Germinal center (tissue), 1 donor: ENCODE measurements at places on chromosomes 12 and 14.

DNA sequence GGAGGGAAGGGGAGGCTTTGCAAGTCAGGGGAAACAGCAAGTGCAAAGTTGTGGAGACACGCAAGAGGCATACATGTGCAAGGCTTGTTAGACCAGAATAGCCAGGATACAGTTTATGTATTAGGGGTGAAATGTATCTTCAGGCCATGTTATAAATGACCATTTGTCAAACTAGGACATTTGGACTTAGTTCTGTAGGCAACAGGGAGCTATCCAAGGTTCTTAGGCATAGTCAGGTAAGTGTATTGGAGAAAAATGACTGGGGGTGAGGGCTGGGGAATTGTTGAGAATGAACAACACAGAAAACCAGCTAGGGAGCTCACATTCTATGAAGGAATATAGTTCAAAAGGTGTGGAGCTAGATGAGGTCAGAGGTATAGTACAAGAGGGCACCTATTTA is 42.5 kb downstream of the TPH2 start:
- DNase-seq = no peak

DNA sequence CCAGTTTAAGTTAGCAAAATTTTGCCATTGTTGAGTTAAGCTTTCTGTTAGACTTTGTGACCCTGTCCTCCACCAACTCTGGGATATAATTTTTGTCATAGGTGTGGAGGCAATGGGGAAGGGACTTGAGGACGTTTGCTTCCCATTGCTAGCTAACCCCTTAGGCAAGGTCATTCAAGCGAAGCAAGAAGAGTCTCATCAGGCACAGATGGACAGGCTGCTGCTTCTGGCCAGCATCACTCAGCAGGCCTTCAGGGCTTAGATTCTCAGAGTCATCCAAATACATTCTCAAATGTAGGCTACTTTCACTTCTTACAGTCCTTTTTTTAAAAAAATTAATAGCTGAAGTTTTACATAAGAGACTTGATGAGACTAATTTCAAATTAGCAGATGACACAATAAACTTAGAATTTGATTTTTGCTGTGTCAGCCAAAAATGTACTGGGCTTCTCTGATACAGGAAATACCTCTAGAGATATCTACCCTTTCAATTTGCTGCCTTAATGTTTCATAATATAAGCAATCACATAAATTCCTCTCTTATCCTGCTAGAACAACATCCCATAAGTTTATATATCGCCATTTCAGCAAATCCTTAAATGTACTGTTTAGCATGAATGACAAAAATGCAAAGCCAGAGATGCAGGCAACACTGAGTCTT is 875.2 kb downstream of the FLRT2 start:
- no peak for DNase-seq

GRCh38 chr12:26346736-26347135 is 151.4 kb downstream of the SSPN start:
- DNase-seq = no peak

GRCh38 chr12:83826112-83826511 is 1086.5 kb downstream of the SLC6A15 start:
- DNase-seq = peak; percentile 5

DNA sequence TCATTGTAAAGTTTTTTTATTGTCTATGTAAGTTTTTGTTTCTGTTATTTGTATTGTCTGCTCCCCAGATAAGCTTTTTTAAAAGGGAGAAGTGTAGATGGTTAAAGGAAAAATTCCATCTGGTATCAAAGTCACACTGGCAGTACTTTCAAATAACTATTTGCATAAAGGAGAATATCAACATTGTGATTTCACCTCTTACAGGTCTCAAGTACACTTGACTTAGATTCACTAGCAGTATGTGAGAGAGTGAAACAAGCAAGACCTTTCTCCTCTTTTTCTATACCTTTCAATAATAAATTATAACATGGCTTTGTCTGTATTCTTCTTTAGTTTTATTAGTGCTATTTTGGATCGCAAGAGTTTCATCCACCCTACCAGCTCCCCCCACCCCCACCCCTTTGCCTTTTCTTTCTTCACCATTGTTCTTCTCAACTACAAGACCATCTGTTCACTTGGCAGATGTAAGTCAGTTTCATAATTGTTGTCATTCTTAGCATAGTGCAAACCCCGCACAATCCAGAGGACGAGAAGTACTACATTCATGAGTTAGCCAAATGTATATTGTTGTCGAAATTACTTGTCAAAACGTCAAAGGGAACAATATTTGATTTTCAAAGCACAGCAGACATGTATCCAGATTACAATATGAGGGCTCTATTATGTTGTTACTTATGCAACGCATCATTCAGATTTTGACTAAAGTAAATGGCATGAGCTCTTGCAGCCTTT is 602.7 kb upstream of the FLRT2 start:
- DNase-seq = no peak

DNA sequence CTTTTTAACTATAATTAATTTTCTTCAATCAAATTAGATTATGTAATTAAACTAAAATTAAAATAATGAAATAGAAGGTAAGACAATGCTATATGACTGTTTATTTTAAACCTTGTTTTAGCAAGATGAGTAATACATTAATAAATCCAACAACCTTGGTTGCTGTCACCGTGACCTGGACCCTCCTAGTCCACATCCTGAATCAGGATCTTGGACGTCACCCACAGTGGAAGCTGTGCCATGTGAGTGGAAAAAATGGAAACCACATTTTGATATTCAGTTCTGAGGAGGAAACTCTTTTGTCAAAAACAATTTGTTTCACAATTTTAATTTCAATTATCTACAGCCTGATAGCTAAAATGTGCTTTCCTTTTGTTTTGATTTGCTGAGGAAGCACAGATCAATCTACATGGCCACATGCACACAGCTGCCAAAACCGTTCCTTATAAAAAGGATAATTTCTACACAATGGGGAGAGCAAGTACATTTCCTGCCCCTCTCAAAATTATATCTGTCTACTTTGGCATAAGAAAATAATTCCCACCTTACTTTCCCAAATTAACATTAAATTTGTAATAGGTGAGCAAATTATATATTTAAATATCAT is 255.5 kb downstream of the RASSF9 start:
- DNase-seq = no peak

DNA sequence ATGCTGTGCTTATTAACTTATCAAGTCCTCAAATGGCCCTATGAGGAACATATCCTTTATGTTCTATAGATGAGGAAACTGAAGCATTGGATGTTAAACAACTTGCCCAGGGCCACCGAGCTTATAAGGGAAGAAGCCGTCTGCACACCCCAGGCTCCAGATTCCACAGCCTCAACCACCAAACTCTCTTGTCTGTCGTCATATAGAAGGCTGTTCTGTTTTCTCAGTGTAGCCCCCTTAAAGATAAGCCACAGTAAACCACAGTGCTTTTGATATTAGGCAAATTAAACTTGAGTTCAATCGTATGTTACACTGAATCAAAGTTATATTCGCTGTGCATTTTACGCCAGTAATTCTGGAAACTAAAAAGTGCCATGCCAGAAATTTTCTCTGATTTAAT is 116.7 kb downstream of the PRKCH start:
- DNase-seq = no peak

DNA sequence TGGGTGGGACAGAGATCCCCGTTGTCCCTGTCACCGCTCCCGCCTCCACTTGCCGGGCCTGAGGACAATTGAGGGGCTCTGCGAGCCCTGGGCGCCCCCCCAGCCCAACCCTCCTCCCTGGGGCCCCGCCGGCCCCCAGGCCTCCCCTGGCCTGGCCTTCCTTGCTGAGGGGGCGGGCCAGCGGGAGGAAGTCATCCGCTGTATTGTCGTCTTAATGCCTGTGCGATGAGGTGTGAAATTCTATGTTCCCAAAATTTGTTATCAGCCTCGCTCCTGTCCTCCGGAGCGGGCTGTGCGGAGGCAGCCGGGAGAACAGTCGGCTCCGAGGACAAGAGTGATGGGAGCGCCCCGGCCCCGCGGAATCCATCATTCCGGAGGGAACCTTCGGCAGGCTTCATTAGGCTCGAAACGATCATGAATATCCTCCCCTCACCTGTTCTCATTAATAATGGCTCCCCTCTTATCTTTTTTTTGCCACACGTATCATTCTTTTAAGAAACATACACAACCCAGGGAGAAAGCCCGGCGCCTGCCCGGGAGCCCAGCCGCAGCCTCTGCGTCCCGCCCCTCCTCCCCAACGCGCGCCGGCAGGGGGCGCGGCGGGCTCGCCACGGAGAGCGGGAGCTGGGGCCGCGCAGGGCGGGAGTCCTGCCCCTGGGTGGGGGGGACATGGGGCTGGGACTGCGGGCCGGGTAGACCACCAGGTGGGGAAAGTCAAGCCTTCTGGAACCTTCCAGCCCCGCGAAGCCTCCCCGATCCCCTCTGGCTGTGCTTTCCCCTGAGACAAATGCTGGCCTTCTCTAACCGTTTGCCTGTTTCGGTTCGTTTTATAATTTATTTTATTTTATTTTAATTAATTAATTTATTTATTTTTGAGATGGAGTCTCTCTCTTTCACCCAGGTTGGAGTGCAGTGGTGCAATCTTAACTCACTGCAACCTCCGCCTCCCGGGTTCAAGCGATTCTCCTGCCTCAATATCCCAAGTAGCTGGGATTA is 17.1 kb upstream of the DLK1 start:
- peak; percentile 49 for DNase-seq

GRCh38 chr14:83101846-83102245 is 1568.2 kb upstream of the SEL1L start:
- no peak for DNase-seq

GRCh38 chr14:99749763-99750715 is 43.2 kb upstream of the EML1 start:
- no peak for DNase-seq

GRCh38 chr14:56664811-56665421 is 85.3 kb downstream of the TMEM260 start:
- no peak for DNase-seq

DNA sequence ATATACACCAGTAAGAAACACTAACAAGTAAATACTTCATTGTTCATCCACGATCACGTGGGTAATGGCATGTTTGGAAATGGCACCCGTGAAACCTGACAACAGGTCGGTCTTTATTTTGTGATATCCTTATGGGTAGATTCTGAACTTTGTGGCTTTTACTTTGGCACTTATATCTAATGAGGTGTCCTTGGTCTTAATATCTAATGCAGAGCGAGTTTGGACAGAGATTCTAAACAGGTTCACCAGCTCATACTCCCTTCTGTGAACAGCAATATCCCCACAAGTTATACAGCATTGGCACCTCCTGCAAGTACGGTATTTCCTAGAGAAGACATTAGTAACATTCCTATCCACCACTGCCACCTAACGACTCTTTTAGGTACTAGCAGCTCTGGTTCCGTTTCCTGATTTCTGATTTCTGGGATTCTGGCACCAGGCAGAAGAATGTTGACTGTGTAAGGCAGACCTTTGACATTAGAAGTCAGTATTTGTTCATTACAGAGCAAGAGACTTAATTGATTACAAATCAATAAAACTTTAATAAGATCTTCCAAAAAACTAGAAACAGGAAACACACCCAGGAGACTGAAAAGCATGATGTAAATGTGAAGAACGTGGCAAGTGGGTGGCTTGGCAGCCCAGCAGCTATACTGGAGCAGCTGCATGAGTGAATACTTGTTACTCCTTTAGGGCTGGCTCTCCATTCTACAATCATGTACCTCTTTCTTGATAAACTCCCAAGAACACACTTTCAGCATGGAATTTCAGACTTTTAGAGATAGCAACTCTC is 2.5 kb downstream of the ANG start:
- DNase-seq = peak; percentile 60

DNA sequence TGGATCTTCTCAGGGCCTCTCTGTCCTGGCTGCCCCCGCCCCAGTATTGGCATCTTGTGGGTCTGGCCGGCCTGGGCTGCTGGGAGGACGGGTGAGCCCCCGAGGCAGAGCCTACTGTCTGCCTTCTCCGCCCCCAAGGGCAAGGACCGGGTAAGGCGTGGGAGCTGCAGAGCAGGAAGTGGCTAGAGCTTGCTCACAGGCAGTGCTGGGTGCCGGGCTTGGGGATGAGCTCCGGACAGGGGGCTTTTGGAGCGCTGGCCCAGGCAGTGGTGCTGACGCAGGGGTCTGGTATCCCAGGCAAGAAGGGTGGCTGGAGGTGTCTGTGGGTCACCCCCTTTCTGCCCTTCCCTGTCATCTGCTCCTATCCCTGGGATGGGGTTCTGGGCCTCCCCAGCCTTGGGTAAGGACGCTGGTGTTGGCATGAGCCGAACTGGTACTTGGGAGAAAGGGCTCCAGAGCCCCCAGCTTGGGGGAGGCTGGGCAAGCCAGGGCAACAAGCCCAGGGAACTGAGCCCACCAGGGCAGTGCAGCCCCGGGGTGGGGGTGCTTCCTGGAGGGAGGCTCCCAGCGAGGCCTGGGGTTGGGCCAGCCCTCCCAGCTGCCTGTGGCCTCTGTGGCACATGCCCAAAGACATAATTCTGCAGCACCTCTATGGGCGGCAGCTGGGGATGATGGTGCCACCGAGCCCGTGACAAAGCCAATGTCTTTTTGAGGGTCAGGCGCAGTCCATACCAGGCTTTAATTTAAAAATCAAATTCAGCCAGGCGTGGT is 126.3 kb downstream of the KIF26A start:
- DNase-seq = no peak

DNA sequence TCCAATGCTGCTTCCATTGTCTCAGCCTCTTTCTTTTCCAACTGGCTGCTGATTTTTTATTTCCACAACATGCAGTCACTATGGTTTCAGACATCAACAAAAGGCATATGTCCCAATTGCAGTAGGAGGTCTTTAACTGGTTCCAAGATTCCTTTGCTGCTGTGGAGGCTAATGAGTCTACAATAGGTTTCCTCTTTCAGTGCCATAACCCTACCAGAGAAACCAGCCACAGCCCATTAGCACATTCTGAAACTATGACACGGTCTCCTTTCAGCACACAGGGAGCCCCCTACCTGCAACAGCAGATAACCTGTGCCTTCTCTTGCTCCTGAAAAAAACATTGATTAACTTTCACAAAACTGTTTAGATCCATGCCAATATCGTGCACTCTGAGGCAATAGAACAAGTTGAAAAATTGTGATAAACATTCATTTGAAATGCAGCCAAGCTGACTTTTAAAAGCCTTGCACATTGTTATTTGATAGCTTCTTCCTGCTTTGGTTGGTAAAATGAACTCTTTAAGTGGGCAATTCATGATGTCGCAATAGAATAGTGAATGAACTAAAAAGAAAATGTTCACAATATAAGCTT is 32.4 kb downstream of the PLEKHG7 start:
- no peak for DNase-seq

DNA sequence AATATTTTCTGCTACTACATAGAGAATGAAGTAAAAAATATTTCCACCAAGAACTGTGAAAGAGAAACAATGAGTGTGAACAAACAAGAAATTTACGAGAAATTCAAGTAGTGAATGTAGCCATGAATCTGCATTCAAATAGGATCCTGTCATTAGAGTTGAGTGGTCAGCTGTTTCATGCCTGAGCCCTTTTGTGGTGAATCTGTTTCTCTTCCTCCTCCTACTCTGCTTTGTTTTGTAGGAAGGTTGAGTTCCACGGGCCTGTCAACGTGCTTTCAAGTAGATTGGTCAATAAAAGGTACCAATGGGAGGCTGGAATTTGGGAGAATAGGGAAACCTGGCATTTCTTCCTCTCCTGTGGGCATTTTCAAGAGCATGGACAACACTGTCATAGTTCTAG is 1749.6 kb upstream of the FLRT2 start:
- no peak for DNase-seq
